Cortex of kidney (tissue), 1 donor: ENCODE measurements at places on chromosomes 1 and 21.

DNA sequence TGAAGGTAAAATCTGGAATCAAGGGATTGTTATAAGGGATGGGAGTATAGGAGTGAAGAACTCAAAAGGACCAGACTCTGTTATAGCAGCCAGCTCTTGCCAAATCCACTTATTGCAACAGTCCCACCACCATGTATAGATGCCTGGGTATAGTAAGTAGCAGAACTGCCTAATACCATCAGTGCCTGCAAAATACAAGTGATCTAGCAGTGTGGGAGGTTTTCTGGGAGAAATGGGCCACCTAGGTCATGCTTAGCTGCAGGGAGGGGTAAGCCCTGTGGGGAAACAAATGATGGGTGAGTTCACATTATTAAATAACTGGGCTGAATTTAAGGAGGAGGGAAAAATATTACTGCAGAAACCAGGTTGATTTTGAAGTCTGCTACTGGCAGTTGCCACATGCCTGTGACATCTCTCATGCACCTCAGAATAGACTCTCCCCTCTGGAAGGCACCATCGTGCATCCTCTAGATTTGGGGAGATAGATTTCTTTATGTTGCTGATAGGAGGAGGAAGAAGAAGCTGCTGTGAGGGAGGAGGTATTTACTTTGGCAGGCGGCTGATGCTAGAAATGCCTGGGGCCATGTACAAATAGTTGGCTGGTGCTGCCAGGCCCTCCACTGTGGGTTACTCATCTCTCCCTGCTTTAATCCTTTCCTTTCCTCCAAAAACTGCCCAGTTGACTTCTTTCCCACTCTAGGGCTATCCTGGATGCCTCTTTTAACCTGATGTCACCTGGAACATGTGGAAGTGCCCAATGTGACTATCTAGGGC lies 27.5 kb downstream of the HLX start:
- DNase-seq = no peak

DNA sequence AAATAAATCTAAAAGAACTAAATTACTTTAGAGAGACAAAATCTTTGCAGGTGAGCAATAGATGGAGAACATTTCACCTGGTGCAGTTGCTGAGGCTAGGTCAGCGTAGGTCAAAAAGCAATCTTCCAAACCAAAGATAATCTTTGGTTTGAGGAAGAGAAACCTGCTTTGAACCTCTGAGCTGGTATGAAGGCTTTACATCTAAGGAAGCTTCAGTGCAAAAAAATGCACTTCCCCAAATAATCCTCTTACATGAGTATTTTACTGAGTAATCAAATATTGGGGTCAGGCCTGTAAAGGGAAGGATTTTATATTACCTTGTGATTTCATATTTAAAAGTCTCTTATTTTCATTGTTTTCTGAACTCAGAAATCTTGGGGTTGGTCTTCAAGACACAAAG lies 223.6 kb downstream of the SRGAP2C start:
- DNase-seq = no peak

GRCh38 chr1:109061183-109061582 lies 14.6 kb downstream of the TAF13 start:
- DNase-seq = no peak

DNA sequence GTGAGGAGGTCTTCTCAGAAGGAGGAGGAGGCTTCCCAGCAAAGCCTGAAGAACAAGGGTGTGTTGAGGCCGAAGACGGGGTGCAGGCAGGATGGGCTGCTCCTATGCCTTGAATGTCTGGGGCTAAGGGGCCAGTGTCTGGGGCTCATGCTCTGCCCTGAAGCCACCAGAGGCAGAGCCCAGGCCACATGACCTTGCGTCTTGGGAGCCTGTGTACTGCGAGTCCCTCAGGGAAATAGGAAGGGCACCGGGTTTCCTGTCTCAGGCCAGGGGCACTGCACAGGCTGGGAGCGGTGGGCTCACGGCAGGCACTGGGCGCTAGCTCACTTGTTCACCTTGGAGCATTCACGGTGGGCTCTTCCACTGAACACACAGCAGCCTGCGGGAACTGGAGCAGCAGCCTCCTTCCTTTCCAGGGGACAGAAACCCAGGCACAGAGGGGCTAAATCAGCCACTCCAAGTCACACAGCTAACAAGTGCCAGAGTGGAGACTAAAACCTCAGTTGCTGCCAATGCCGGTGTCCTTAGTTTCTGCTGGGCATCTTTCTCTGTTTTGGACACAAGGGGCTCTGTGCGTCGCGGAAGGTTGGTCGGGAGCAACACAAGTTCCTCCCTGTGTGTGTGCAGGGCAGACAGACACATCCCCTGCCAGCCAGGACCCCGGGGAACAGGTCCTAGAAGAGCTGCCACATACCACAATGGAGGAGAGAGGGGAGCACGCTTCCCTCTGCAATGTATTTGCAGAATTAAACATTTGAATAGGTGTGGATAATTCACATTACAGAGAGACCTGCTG lies 104.8 kb upstream of the C1orf174 start:
- DNase-seq = no peak

DNA sequence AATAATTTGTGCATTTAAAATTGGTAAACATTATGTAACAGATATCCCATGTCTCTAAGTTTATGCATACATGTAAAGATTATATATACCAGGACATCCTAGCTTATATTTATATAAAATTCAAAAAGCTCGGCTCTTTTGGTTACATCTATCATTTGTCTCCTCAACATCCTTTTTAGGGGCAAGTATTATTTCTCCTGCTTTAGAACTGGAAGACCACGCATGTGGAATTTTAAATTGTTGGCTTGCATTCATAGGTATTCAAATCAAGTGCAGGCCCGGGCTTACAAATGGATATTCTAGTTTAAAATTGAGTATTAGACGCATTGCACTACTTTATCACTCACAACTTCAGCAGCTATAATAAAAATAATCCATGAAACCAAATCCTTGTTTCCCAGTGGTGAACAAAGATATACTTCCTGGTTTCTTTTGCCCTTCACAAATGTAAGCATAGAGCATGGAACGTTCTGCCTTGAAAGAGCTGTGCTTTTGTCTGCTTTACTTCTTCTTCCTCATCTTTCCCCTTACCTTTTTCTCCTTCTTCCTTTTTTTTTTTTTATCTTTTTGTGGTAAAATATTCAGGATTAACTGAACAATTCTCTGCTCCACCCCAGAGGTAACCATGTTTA lies 57.1 kb downstream of the DDAH1 start:
- no peak for DNase-seq

DNA sequence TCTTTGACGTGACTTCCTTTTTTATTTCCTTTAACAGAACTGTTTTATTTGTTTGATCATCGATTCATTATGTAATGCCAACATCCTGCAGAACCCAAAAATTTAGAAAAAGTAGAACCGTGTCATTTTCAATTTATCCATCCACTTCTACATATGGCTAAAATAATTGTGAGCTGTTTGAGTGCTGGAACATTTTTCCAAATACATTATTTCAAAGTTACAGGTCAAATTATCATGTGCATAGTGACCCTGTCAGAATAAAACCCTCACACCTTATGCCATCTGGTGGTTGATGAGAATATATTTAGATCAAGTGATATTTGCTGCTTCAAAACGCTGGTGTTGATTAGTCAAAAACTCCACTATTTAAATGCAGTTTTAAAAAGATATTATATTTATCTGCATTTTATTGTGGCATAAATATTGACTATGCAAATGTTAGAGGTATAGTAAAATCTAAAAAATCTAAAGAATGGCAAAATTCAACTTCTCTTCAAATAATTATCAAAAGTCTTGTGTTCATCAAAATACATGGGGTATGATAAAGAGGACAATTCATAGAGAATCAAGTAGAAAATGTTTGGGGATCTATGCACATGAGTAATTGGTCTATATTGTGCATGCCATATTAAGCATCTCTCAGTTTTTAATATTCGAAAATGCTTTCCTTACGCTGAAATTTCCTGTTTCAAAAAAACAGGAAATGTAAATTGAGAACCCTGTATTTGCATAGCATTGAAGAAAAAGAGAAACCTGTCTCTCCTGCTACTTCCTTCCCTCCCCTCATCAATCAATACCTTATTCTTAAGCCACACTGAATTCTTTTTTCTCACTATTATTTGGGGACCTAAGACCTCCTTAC lies 39.7 kb downstream of the UBE2U start:
- DNase-seq = no peak

GRCh38 chr1:31772669-31773248 lies 8.6 kb upstream of the ADGRB2 start:
- no peak for DNase-seq

- no peak for DNase-seq
Observed at GRCh38 chr1:12464045-12464461, 154.0 kb downstream of the DHRS3 start.

DNA sequence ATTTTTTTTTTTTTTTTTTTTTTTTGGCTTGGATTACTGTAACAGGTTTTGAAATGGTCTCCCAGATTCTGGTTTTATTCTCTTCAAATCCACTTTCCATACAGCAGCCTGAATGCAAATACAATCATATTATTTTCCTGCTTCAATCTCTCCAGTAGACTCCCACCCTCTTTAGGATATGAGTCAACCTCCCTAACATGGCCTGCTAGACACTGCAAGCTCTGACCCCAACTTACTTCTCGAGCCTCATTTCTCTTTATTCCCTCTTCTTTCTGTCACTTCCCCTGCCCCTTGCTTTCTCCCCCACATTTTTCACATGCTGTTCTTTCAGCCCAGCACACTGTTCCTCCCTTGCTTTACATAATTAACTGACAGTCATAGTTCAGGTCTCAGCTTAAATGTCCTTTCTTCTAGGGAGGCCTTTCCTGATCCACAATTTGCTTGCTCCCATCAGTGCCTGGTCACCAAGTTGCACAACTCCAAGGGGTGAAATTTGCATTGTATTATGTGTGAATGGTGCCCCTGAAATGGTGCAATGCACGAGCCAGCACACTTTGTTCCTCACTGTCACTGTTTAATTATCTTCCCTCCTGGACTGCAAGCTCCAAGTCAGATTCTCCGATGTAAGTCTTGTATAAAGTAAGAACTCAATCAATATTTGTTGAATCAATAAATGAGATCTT lies 22.1 kb upstream of the IL19 start:
- DNase-seq = no peak

DNA sequence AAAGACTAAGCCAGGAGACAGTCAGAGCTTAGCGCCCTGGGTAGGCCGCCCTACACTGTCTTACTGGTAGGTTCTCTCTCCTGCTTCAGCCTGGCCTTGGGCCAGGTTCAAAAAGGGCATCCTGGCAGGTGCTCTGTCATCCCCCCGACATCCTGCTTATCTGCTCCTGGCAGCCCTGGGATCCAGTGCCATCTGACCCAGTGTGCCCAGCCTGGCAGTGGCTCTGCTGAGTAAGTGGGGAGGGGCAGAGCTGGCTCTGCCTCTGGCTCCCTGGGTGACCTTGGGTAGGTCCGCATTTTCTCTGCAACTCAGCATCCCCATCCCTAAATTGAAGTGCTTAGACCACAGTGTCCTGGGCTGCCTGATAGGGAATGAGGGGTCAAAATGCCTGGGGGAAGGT lies 549.9 kb downstream of the PTPRU start:
- DNase-seq = no peak

- no peak for DNase-seq
Observed at GRCh38 chr1:160432371-160432786, 32.0 kb downstream of the VANGL2 start.

GRCh38 chr1:174690266-174690665 lies 242.5 kb downstream of the GPR52 start:
- DNase-seq = no peak

- no peak for DNase-seq
Observed at GRCh38 chr1:60668585-60668984, 413.8 kb upstream of the NFIA start.

DNA sequence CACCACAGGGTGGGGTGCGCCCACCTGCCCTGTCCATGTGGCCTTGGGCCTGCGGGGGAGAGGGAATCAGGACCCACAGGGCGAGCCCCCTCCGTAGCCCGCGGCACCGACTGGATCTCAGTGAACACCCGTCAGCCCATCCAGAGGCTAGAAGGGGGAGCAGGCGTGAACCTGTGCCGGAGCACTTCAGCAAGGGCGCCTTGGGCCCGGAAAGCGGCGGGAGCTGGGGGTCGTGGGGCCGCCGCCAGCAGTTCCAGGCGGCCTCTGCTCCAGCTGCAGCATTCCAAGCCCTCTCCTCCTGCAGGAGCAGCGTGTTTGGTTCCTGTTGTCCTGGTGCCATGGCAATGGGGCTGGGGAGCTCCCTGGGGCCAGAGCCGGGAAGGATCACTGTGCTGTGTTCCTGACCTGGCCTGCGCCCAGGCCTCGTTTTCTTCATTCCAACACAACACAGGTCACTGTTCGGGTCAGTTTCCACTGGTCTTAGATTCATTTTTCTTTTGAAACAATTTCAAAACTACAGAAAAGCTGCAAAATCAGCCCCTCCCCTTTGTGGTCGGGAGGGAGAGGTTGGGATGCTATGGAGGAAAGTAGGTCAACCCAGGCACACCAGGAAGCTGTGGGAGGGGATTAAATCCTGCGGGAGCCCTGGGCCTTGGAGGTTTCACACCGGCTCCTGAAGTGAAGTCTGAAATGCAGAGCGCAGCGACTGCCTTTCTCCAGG lies 18.8 kb downstream of the SLX9 start:
- DNase-seq = no peak

DNA sequence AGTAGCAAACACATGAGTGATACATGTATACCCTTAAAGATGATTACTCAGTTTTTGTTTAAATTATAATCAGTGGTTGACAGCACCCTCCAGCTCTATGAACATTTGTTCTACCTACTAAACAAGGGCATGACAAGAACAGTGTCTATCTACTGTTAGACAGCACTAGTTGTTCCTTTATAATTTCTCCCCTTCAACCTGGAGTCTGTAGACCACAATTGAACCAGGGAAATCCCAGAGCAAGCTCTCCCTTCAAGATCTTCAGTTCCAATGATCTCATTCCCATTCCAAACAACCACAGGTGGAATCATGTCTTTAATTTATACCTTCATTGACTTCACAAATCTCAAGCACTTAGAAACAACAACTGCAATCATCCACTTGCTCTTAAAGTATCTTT lies 216.1 kb downstream of the HHIPL2 start:
- no peak for DNase-seq

GRCh38 chr1:64327119-64327518 lies 123.7 kb downstream of the UBE2U start:
- no peak for DNase-seq

DNA sequence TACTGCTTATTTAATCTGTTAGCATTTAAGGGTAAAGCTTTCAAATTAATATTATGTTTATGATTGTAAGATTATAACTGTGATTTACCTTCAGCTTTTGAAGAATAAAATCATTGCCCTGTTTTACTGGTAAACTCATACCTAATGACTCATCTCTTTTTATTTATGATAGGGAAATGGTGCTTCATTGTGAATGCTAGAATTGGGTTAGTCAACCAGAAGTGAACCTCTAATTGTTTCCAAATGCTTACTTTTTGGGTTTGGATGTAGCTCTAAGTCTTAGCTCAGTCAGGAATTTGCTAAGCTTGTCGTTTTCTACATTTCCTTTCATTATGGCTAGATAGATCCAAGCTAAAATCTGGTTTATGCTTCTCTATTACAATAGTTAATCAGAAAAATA lies 59.4 kb downstream of the SLC30A7 start:
- DNase-seq = no peak

DNA sequence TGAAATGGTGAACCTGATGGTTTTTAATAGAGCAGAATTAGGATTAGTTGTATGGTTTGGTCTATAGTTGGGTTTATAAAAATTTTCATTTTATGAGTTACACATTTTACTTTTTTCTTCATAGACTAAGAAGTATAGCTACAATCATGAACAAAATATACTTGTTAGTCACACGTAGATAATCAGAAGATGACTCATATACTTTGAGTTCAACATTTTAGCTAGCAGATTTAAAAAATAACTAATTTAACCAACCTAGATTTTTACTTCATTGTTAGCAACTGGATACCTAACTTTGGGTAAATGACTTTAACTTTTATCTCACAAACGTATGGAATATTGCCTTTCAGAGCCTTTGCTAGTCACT lies 27.9 kb downstream of the MORC3 start:
- DNase-seq = no peak
